ENCODE measurements at places on chromosomes 12 and 14. TPM values are rescaled to one million over a fixed set of nuclear protein-coding genes. Genes with fewer than 3 reads are reported as not detected.
A peak's percentile ranks its signal among the peaks of the same experiment; 100 is the strongest.

DNA sequence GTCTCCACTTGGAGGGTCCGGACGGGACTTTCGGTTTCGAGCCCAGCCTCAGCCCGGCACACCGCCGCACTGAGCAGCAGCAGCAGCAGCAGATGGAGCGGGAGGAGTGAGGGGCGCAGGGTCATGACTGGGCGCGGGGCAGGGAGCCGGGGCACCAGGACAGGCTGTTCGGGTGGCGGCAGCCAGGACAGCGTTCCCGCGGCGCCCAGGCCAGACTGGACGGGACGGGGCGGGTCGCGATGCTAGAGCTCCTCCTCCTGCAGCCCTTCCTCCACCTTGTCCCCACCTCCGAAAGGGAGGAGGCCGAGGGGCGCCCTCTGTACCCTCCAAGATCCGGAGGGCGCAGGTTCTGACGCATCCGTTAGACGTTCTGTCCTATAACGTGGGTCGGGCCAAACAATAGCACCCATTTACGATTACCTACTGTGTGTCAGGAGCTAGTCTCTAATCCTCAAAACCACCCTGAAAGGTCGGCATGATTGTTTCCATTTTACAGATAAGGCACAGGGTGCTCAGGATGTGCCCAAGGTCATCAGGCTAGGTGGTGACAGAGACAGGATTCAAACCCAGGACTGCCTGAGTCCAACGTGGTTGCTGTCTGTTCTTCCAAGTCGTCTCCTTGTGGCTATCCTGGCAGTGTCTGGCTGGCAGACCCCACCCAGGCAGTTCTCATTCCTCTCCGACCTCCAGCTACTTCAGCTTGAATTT, at the start of gene FKBP11:
Gene FKBP11, minus strand, starts transcription at position 189 of the 708 bp plus-strand sequence. Its CDS starts 64 bp downstream, at position 125.
- DNase-seq = peak; percentile 72

- no peak for DNase-seq
Measured at GRCh38 chr12:96478011-96478410, 11.4 kb upstream of the CFAP54 start.

GRCh38 chr12:46110928-46111699, 120.7 kb upstream of the SCAF11 start:
- no peak for DNase-seq

DNA sequence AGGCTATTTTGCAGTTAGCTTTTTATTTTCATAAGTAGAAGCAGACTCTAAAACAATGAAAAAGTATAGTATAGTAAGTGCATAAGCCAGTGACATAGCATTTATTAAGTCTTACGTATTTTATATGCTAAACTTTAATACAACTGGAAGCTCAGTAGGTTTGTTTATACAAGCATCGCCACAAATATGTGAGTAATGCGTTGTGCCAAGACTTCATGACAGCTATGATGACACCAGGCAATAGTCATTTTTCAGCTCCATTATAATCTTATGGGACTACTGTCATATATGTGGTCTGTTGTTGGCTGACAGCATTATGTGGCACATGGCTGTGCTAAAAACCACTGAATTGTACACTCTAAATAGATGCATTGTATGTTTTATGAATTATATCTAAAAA, 40.3 kb downstream of the SLC38A2 start:
- no peak for DNase-seq

P2RX2 gene
- total RNA-seq = not detected

SOAT2 gene
- 0.25 TPM for total RNA-seq

TTC9 gene
- total RNA-seq = 0.23 TPM

PLEK2 gene
- 10.7 TPM for total RNA-seq

FBLN5 gene
- total RNA-seq = 7.7 TPM

TMEM233 gene
- 0.18 TPM for total RNA-seq

Data from left lobe of liver (tissue), 2 donors.